ENCODE measurements at places on chromosomes 5 and 9.

DNA sequence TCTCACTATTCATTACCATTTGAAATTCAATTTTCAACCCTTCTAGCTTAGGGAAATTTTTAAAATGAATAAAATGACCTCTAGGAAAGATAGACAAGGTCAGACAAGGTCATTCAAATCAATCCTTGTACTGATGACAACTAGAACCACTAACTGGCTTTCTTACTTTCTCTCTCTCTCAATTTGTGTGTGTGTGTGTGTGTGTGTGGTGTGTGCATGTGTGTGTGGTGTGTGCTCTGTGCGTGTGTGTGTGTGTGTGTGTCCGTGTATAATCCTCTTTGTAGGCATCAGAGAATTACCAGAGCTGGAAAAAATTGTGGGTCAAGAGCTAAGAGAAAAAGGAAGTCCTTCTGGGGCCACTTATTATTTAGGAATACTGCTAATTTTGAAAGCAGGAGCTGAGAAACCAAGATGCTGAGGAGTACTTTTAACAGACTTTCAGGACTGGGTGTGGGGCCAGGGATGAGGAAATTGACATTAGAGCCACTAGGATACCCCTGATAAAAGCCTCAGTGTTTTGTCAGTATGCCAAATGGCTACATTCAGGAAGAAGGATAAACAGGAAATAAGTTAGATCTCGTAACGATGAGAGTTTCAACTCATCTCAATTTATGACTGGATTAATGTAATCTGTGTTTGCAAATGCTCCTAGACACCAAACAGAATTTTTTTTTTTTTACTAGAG is 723.3 kb downstream of the CETN3 start:
- DNase-seq, result no peak

DNA sequence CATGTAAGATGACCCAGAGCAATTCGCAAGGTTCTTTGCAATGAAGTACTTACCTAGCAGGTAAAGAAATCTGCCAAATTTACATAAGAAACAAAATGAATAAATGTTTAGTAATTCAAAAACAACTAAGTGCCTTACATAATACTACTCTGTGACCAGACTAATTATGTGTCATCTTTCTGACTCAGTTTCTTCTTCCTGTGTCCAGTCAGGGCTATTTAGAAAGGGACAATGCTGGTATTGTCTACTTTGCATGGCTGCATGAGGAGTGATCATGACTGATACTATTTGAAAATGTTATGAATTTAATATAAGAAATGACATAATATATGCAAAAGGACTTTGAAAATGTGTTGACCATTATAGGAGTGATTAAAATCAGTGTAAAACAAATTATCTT is 210.0 kb downstream of the TMEM161B start:
- no peak for DNase-seq

GRCh38 chr5:34411470-34412346 is 244.4 kb upstream of the RAI14 start:
- DNase-seq, result no peak

DNA sequence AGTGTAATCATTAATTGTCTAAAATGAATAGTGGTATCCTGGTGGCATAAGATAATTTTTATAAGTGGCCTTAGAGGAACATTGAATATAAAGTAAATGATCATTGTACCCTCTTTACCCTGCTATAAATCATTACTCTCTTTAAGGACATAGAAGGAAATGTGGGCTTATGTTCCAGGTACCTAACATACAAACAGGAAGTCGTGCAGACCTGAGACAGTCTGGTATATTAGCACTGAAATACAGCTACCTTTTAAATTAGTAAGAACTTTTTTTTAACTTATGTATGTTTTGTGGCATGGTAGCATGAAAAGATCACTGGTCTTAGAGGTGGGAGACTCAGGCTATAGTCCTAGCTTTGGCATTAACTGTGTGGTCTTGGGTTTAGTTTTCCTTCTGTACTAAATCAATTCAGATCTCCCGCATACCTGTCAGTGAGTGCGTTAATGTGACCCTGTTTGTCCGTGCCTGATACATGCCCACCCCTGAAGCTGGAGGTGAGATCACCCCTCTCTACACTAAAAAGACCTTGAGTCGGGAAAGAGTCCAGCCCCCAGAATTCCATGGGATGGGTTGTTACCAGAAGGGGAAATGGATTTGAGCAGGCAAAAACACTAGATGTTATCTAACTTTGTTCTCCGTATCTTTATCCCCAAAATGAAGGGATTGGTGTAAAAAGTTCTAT is 59.4 kb upstream of the ERBIN start:
- DNase-seq, result no peak

DNA sequence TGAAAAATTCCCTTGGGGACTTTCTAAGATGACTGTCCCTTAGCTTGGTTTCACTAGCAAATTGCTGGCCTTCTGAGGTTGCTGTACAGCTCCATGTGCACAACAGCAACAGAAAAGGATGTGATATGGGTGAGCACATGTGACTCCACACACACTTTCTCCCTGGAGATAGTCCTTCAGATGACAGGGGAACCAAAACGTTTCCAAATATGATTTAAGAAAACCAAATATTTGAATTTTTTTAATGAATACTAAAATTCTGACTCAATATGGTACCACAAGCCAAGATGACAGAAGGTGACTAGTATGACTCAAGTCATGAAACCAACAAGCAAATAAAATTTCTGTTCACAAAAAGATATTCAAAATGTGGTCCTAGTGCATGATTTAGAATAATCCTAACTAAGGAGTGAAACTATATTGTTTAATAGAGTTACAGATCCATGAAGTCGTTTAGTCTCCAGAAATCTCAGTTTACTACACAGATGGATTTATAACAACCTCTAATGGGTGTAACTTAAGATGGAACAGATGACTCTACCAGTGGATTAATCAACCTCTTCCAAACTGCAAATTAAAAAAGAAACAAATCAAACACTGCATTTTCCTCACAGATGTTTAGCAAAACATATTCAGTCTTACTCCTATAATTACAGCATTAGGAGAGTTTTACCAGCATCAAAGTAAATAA is 144.8 kb upstream of the PIK3R1 start:
- no peak for DNase-seq

All from 8988T (cell line).